ENCODE measurements at places on chromosomes 7 and 10.

GRCh38 chr10:60372436-60372835 is 17.2 kb downstream of the ANK3 start:
- peaks cover 2% of the 10 kb centered on the region for H3K4me1 ChIP-seq
- no peaks in the 10 kb centered on the region for H3K27me3 ChIP-seq
- H3K27ac ChIP-seq, result no peak overlapping the region
- no peak for DNase-seq
- no peaks in the 10 kb centered on the region for H3K36me3 ChIP-seq

DNA sequence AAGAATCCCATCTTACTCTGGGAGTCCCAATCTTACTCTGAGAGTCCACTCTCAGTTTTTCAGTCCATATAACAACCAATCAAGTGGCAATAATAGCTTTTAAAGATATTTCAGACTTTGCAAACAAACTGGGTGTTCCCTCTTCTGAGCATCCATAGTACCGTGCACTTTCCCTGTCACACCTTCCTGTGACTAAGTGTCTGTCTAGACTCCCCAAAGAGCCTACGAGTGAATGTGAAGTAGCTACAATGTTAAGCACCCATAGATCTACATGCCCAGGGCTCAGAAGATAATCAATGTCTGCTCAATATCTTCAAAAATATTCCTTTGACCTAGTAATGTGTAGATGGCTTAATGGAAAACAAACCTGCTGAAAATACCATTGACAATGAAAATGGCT is 95.6 kb upstream of the ASAH2 start:
- no peak overlapping the region for H3K4me3 ChIP-seq
- no peaks in the 10 kb centered on the region for H3K4me1 ChIP-seq
- H3K36me3 ChIP-seq, result no peaks in the 10 kb centered on the region
- DNase-seq, result no peak
- no peaks in the 10 kb centered on the region for H3K27me3 ChIP-seq
- H3K27ac ChIP-seq, result no peak overlapping the region

- H3K4me1 ChIP-seq, result no peaks in the 10 kb centered on the region
- H3K27ac ChIP-seq, result no peak overlapping the region
- no peaks in the 10 kb centered on the region for H3K27me3 ChIP-seq
- no peak overlapping the region for H3K4me3 ChIP-seq
- H3K36me3 ChIP-seq, result 0 out of 2 replicates have a peak, but pooled peaks cover under 1% of the 10 kb centered on the region
These were observed 26.4 kb downstream of the PARP12 start for GRCh38 chr7:140036224-140036962.

DNA sequence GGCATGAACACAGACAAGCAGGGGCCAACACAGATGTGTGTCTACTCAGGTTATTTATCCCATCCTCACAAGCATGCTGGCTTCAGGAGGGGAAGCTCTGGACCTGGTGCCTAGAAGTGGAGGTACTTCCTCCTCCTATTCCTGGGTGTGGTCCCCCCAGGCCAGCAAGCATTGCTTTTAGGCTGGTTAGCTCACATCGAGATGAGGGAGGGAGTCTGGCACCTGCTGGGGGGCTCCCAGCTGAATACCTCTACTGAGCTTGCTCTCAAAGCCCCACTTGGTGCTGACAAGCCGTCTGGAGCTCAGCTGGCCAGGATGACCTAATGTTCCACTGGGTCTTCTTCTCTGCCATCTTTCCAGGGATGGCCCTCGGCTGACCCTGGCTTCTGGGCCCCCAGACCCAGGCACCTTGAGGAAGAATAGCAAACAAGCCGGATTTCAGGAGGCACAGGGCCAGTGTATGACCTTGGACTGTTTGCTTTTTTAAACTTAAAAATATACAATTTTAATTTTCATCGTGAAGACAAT is 26.8 kb downstream of the FAM241B start:
- peaks cover 5% of the 10 kb centered on the region for H3K4me1 ChIP-seq
- no peak overlapping the region for H3K4me3 ChIP-seq
- no peak overlapping the region for H3K27ac ChIP-seq
- H3K27me3 ChIP-seq, result no peaks in the 10 kb centered on the region
- DNase-seq, result no peak

GRCh38 chr7:155263581-155264143 is 34.0 kb upstream of the INSIG1 start:
- H3K4me1 ChIP-seq, result peaks cover 1% of the 10 kb centered on the region
- no peak overlapping the region for H3K4me3 ChIP-seq
- H3K27ac ChIP-seq, result no peak overlapping the region
- DNase-seq, result no peak

DNA sequence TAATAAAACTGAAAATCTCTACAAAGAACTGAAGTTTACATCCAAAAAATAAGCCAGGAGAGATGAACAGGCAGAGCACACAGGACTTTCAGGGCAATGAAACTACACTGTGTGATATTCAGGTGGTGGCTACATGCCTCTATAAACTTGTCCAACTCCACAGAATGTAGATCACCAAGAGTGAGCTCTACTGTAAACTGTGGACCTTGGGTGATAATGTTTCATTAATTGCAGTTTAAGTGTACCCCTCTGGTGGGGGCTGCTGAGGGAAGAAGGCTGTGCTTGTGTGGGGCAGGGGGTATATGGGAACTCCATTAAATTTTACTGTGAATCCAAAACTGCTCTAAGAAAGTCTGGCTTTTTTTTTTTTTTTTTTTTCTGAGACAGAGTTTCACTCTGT is 22.7 kb downstream of the YWHAG start:
- no peak overlapping the region for H3K27ac ChIP-seq
- no peak overlapping the region for H3K4me3 ChIP-seq
- no peaks in the 10 kb centered on the region for H3K4me1 ChIP-seq

Measured in iPS DF 6.9 (cell line).